Vagina (tissue), 2 donors: ENCODE measurements at places on chromosomes 2 and 18. TPM values are rescaled to one million over a fixed set of nuclear protein-coding genes. Genes with fewer than 3 reads are reported as not detected.

Gene RAB11FIP5
- total RNA-seq, result 33.1 TPM

Gene ACTG2
- total RNA-seq, result 413 TPM

DNA sequence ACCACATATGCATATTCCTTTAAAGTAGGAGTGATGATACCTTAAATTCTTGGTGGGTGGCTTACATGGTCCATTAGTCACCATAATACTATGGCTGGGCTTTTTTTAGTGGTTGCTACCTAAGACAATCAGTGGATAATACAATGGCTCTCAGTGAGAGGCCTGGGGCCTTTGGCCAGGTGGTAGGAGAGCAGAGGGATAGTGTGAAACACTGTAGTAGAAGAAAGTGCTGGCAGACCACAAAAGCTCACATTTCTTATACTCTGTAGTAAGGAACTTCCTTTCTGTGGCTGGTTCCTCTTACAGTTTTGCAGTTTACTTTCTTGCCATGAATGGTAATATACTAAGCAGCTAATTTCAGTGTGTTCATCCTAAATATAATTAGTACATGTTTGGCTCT, 583.5 kb downstream of the XIRP2 start:
- H3K4me3 ChIP-seq, result no peak overlapping the region
- no peaks in the 10 kb centered on the region for H3K27me3 ChIP-seq
- no peaks in the 10 kb centered on the region for H3K4me1 ChIP-seq
- DNase-seq, result no peak

Gene FIGN
- 3.2 TPM for total RNA-seq

GRCh38 chr2:166106431-166107015, 21.3 kb downstream of the SCN1A start:
- H3K36me3 ChIP-seq, result no peaks in the 10 kb centered on the region
- no peaks in the 10 kb centered on the region for H3K27me3 ChIP-seq
- H3K4me3 ChIP-seq, result no peak overlapping the region
- H3K27ac ChIP-seq, result no peak overlapping the region
- no peaks in the 10 kb centered on the region for H3K4me1 ChIP-seq

- H3K4me3 ChIP-seq, result no peak overlapping the region
- H3K4me1 ChIP-seq, result no peaks in the 10 kb centered on the region
- no peaks in the 10 kb centered on the region for H3K27me3 ChIP-seq
- no peak for DNase-seq
- H3K27ac ChIP-seq, result no peak overlapping the region
Measured at GRCh38 chr2:37881397-37881796, 43.7 kb upstream of the RMDN2 start.

DNA sequence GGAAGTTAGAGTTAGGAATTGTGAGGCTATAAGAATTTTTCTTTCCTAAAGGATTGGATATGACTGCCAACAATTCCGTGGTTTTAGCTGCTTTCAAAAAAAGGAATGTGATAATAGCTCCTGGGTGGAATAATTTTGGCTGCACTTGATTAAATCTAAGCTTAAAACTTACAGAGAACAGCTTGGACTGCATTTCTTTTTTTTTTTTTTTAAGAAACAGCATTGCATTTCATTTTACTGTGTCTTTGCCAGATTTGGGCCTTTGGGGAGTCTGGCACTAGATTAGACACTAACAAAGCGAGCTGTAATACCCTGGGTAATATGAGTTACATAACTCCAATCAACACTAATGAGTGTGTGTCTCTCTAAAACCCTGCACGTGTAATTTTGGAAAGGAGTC, 37.8 kb upstream of the ZNF397 start:
- no peak for DNase-seq
- no peaks in the 10 kb centered on the region for H3K27me3 ChIP-seq
- no peak overlapping the region for H3K4me3 ChIP-seq
- no peak overlapping the region for H3K27ac ChIP-seq

DNA sequence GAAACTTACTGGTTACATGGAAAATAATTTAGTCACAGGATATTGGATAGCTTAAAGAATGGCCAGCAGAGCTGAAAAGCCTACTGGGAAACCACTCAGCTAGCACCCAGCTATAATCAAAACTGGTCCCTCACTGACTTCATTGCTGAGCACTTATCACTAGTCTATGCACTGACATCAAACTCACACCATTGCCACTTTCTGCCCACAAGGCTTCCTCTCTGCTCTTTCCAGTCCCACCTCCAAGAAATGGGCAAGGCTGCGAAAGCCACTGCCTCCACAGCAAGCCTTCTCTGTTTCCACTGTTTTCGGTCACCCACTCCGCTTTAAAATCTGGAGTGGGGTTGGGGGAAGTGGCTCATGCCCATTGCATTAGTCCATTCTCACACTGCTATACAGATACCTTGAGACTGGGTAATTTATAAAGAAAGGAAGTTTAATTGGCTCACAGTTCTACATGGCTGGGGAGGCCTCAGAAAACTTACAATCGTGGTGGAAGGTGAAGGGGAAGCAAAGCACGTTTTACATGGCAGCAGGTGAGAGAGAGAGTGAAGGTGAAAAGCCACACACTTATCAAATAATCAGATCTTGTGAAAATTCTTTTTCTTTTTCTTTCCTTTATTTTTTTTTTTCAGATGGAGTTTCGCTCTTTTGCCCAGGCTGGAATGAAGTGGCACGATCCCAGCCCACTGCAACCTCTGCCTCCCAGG, 77.0 kb upstream of the CERS6 start:
- no peak overlapping the region for H3K27ac ChIP-seq
- no peaks in the 10 kb centered on the region for H3K36me3 ChIP-seq
- no peaks in the 10 kb centered on the region for H3K4me1 ChIP-seq

Gene REG3A
- not detected for total RNA-seq

Gene HRH4
- total RNA-seq, result not detected

DNA sequence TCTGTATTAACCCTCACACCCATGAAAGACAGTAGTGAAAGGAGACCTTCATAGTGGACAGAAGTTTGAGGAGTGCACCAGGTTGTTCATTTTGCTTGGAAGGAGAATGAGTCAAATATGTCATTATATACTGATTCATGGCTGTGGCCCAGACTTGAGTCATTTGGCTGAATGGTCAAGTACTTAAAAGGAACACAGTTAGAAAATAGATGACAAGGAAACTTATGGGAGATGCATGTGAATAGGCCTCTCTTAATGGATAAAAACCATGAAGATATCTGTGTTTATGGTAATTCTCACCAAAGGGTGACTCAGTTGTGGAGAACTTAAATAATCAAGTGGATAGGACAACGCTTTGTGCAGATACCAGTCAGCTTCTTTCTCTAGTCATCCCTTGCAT, 524.7 kb upstream of the CNTNAP5 start:
- DNase-seq, result no peak
- H3K4me3 ChIP-seq, result no peak overlapping the region
- H3K27ac ChIP-seq, result no peak overlapping the region
- no peaks in the 10 kb centered on the region for H3K36me3 ChIP-seq

Gene ACMSD
- not detected for total RNA-seq

DNA sequence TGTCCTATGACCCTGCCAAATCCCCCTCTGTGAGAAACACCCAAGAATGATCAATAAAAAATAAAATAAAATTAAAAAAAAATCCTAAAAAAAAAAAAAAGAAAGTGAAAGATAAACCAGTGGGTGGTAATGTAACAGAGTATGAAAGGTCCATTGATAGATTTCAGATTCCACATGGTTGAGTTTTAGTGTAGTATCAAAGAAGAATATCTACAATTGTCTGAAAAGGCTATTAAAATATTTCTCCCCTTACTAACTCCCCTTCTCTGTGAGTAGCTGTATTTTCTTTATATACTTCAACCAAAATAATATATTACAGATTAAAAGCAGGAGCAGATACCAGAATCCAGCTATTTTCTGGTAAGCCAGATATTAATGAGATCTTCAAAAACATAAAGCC, 92.8 kb downstream of the SPRED2 start:
- H3K4me3 ChIP-seq, result no peak overlapping the region
- no peaks in the 10 kb centered on the region for H3K27me3 ChIP-seq
- no peak overlapping the region for H3K27ac ChIP-seq
- DNase-seq, result no peak
- peaks cover 4% of the 10 kb centered on the region for H3K4me1 ChIP-seq

Gene MREG
- 11.8 TPM for total RNA-seq

GRCh38 chr18:48837676-48838075, 113.1 kb downstream of the SMAD7 start:
- peaks cover 75% of the 10 kb centered on the region for H3K4me1 ChIP-seq
- no peak overlapping the region for H3K4me3 ChIP-seq
- H3K36me3 ChIP-seq, result no peaks in the 10 kb centered on the region
- DNase-seq, result no peak
- no peaks in the 10 kb centered on the region for H3K27me3 ChIP-seq
- no peak overlapping the region for H3K27ac ChIP-seq

Gene GPR45
- not detected for total RNA-seq

- H3K4me3 ChIP-seq, result no peak overlapping the region
- H3K36me3 ChIP-seq, result no peaks in the 10 kb centered on the region
- H3K27me3 ChIP-seq, result no peaks in the 10 kb centered on the region
- DNase-seq, result peak; percentile 52
- H3K4me1 ChIP-seq, result no peaks in the 10 kb centered on the region
Measured at GRCh38 chr2:233011268-233011650, 1.8 kb downstream of the NGEF start.

DNA sequence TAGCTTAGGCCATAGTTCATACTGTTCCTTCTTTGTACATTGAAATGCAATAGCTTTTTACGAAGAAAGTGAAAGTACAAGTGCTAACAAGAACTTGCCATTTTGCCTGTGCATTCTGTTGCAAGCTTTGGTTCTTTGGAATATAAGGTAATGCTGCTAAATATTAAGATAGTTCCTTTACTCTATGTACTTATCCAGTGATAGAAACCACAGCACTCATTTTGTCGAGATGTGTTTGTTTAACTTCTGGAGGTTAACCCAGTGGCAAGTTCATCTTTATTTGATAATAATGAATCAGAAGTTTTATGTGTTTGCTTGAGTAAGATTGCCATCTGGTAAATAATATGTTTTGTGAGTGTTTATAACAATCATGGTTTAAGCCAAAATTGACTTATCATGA, 373.1 kb upstream of the FANCL start:
- no peak for DNase-seq
- H3K36me3 ChIP-seq, result no peaks in the 10 kb centered on the region
- no peak overlapping the region for H3K4me3 ChIP-seq
- H3K27me3 ChIP-seq, result no peaks in the 10 kb centered on the region
- H3K27ac ChIP-seq, result no peak overlapping the region
